ENCODE measurements at places on chromosomes 5 and 9.

DNA sequence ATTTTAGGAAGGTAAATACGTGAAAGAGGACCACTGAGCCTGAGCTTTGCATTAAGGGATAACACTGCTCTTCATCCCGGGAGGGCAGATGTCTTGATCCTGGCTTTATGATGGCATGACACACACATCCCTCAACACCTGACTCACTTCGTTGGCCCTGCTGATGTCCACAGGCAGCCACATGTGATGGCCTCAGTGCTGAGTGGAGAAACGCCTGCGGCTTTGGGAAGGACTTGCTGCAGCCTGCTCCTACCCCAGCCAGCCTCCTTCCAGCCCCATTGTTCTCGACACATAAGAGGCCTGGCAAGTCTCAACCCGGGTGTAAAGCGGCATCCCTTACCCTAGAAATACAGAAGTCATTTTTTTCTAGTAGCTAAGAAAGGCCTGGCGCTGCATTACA is 169.0 kb downstream of the SYK start:
- no peaks in the 10 kb centered on the region for H3K27me3 ChIP-seq
- H3K36me3 ChIP-seq, result no peaks in the 10 kb centered on the region
- DNase-seq, result peak; percentile 65

- H3K4me1 ChIP-seq, result peaks cover 17% of the 10 kb centered on the region
- no peak overlapping the region for H3K4me3 ChIP-seq
- no peaks in the 10 kb centered on the region for H3K36me3 ChIP-seq
- H3K27me3 ChIP-seq, result no peaks in the 10 kb centered on the region
These were observed 46.5 kb downstream of the IRF1 start for GRCh38 chr5:132444061-132444460.

- no peak overlapping the region for H3K4me3 ChIP-seq
- no peak for DNase-seq
- no peaks in the 10 kb centered on the region for H3K4me1 ChIP-seq
- no peak overlapping the region for H3K27ac ChIP-seq
These were observed 306.7 kb downstream of the PDE4D start for GRCh38 chr5:59586841-59587240.

GRCh38 chr9:27622693-27623340 is 49.5 kb upstream of the C9orf72 start:
- H3K4me1 ChIP-seq, result peaks cover 2% of the 10 kb centered on the region
- no peak for DNase-seq
- H3K27me3 ChIP-seq, result no peaks in the 10 kb centered on the region
- H3K4me3 ChIP-seq, result no peak overlapping the region

DNA sequence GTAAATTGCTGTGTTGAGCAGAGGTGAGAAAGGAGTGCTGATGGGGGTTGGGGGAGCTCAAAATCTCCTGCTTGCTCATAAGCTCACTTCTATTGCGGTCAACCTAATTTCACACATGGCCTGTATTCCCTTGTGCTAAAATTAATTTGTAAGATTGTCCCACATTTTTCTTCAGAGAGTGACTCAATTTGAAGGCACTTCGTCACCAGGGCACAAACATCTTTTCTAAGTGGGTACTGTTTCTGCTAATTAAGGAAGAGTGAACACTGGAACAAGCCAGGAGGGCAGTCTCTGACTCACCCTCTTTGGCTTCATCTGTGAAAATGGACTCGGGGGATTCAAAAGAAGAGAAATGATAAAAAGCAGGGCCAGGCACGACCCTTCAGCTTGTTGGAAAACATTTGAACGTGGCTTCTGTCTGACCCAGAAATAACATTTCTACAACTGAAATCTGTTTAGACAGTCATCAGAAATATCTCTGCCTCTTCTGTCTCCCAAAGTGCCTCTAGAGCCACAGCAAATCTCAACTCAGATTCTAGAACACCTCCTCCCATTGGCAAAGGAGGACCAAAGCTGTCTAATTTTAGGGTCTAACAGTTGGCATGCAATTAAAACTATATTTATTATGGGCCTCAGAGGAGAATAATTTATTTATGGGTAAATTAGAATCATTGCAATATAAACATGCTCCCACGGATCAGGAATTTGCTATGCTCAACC is 49.8 kb downstream of the FEM1C start:
- no peak for DNase-seq
- H3K27me3 ChIP-seq, result no peaks in the 10 kb centered on the region
- no peak overlapping the region for H3K27ac ChIP-seq
- H3K4me1 ChIP-seq, result no peaks in the 10 kb centered on the region
- H3K36me3 ChIP-seq, result no peaks in the 10 kb centered on the region
- H3K4me3 ChIP-seq, result no peak overlapping the region

DNA sequence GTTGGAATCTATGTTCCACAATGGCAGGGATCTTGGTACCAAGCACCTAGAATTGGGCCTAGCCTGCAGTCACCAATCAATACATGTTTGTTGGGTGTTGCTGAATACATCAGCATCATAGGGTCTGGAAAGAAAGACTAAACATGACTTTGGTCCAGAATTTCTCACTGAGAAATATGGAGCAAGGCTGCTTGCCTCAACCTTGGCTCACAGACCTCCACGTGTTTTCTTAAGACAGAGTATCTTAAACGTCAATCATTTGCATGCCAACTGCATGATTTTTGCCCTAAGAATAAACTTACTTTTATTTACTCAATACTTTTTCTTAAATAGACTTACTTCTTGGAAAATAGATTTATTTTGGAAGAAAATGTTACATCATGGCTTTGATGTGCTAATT is 22.7 kb upstream of the TRAF1 start:
- H3K27me3 ChIP-seq, result no peaks in the 10 kb centered on the region
- no peaks in the 10 kb centered on the region for H3K4me1 ChIP-seq
- H3K4me3 ChIP-seq, result no peak overlapping the region
- no peaks in the 10 kb centered on the region for H3K36me3 ChIP-seq
- no peak overlapping the region for H3K27ac ChIP-seq

DNA sequence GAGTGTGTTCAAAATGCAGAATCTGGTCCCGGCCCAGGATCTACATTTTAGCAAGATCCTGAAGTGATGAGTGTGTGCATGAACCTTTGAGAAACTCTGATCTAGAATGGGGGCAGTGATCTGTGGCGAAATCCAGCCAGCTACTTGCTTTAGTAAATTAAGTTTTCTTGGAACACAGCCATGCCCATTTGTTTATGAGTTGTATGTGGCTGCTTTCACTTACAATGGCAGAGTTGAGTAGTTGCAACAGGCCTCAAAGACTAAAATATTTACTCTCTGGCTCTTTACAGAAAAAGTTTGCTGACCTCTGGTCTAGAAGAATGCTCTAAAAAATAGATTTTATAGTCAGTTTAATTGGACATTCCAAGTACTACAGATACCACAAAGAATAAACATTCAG is 588.3 kb downstream of the BNC2 start:
- no peak overlapping the region for H3K27ac ChIP-seq
- DNase-seq, result no peak
- no peaks in the 10 kb centered on the region for H3K27me3 ChIP-seq

- H3K4me1 ChIP-seq, result no peaks in the 10 kb centered on the region
- H3K36me3 ChIP-seq, result peaks cover 20% of the 10 kb centered on the region
- no peak overlapping the region for H3K4me3 ChIP-seq
- no peaks in the 10 kb centered on the region for H3K27me3 ChIP-seq
- no peak overlapping the region for H3K27ac ChIP-seq
- no peak for DNase-seq
These were observed 14.2 kb downstream of the NUDT2 start for GRCh38 chr9:34343605-34344004.

- H3K36me3 ChIP-seq, result no peaks in the 10 kb centered on the region
- H3K4me3 ChIP-seq, result no peak overlapping the region
- H3K27me3 ChIP-seq, result no peaks in the 10 kb centered on the region
These were observed 61.5 kb downstream of the LNPEP start for GRCh38 chr5:96997265-96997859.

- H3K27ac ChIP-seq, result no peak overlapping the region
- no peaks in the 10 kb centered on the region for H3K27me3 ChIP-seq
- H3K4me1 ChIP-seq, result no peaks in the 10 kb centered on the region
- H3K4me3 ChIP-seq, result no peak overlapping the region
- peaks cover 2% of the 10 kb centered on the region for H3K36me3 ChIP-seq
These were observed 204.4 kb downstream of the SYK start for GRCh38 chr9:91006046-91006445.

Data from trophoblast cell (in vitro differentiated cells and primary cell).